Germinal center (tissue), 1 donor: ENCODE measurements at places on chromosomes 6 and 20.

DNA sequence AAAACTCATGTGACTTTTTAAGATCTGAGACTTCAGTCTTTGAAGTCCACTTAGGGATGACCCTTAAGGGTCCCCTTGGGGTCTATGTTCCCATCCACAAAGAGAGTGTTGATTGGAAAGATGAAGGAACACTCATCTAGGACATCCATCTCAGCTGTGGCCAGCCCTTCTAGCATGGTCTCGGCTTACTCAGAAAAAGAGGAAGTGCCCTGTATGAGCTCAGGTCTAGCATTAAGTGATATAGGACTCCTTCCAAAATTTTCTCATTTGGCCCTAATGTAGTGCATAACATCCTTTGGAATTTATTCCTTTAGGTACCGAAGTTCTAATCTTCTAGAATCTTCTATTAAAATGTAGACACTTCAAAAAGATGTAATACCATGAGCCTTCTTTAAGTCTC is 77.4 kb downstream of the NDUFAF5 start:
- DNase-seq, result no peak

- no peak for DNase-seq
These were observed 26.1 kb upstream of the IPCEF1 start for GRCh38 chr6:154382740-154383139.

DNA sequence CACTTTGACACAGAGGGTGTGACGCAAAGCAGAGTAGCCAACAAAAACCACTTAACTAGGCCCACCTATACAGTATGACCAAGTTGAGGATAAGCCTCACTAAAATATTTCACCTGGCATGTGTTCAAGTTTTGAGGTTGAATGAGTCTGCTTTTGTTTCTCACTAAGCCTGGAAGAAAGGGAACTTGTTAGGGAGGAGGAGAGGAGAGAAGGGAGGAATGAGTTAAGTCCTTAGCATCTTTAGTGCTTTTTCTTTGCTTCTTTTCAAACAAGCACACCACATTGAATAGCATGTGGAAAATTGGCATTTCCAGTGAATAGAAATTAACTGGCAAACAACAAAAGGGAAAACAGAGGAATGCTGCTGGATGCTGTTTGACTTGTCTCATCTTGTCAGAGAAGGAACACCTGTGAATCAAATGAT is 461.9 kb downstream of the GJA1 start:
- DNase-seq, result no peak

GRCh38 chr6:41717392-41717736 is 18.0 kb downstream of the TFEB start:
- DNase-seq, result no peak

GRCh38 chr20:3330046-3330741 is 77.3 kb downstream of the DNAAF9 start:
- DNase-seq, result no peak

DNA sequence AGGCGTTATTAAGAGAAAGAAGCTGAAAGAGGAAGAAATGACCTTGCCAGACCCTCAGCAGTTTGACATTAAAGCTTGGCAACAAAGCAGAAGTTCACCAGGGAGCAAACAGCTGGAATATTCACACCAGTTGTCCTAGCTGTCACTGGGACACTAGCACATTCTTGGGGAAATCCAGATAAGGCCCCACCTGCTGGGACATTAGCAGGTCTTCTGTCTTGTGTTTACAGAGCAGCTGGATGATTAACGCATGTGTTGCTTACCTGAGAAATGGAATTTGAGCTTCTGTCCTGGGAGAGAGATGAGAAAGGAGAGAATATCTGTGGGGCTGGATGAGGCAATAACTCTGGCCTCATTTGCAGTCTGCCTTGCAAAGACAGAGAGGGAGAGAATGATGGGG is 137.6 kb upstream of the RIN2 start:
- DNase-seq, result no peak

DNA sequence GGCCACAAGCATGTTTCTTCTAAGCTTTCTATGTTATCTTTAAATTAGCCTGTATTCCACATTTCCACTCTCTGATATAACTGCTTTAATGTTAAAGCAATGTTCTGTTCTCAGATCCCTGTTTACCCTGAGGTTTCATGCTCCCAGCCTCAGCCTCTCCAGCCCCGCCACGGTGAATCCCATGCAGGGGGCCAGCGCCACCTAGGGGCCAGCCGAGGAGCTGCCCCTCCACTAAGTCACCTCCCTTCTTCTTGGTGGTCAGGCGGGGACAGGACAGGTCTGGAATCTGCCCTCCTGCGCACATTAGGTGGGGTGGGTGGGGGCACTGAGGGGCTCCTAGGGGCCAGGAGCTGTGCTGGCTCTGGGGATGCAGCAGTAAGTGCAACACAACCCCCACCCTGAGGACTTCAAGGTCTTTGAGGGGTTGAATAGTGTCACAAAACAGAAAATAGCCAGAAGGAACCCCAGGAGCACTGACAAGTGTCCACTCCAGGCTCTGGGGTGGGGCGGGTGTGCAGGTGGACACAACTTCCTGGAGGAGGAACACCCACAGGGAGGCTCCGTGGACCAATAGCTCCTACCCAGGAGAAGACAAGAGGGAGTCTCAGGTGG is 61.6 kb downstream of the RAB44 start:
- peak; percentile 89 for DNase-seq

DNA sequence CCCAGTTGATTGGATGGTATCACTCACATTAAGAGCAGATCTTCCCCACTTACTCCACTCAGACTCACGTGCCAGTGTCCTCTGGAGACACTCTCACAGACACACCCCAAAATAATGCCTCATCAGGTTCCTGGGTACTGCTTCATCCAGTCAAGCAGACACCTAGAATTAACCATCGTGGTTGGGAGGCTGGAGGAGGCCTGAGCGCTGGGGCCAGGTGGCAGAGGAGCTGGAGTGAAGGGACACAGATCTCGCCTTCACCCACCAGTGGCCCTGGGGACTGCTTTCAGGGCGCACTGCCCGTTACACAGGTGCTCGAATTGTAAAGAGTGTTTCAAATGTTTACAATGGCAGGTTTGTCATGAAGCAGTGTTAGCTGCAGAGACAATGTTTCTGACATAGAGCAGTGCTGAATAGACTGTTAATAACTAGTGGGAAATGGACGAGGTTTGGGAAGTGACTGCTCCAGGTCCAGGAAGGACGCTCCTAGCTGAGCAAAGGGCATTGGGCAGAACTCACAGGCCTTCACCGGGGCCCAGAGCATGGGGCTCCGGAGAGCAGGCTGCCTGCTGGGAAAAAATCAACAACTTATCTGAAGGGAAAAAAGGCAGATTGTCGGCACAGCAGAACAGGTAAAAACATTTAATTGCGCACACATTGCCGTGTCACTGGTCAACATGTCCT is 38.4 kb downstream of the TMEM242 start:
- DNase-seq, result no peak

DNA sequence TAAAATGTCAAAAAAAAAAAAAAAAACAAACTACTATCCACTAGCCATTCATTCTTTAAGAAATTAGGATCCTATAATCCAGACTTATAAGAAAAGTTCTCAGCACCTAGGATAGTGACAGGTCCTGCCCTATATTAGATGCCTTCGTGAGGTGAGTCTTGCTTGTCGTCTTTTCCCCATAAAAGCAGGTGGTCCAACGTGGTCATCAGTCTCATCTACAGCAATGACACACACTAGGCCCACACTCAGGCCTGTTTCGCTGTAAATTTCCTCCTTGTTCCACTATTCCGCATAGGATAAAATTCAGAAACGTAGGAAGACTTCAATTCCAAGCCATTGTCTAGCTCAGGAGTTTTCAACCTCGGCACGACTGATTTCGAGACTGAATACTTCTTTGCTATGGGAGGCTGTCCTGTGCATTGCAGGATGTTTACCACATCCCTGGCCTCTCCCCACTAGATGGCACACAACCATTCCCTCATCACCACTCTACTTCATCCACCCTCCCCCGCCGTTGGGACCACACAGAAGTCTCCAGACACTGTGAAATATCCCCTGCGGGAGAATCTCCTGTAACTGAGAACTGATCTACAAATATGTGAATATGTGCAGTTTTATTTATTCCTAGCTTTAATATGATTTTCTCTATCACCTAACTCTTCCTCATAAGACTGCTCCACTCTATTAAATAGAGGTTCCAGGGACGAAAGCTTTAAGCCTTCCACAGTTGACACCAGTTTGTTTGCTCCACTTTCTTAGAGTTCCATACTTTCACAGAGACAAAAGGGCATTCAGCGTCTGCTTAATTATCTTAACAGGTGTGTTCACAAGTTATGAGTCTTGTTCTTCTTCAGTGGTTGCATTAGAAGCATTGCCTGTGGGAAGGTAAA is 346.3 kb downstream of the BMP2 start:
- DNase-seq, result no peak

GRCh38 chr6:110395221-110395620 is 20.2 kb downstream of the DDO start:
- no peak for DNase-seq
